ENCODE measurements at places on chromosomes 5 and 9. TPM values are rescaled to one million over a fixed set of nuclear protein-coding genes. Genes with fewer than 3 reads are reported as not detected.

DNA sequence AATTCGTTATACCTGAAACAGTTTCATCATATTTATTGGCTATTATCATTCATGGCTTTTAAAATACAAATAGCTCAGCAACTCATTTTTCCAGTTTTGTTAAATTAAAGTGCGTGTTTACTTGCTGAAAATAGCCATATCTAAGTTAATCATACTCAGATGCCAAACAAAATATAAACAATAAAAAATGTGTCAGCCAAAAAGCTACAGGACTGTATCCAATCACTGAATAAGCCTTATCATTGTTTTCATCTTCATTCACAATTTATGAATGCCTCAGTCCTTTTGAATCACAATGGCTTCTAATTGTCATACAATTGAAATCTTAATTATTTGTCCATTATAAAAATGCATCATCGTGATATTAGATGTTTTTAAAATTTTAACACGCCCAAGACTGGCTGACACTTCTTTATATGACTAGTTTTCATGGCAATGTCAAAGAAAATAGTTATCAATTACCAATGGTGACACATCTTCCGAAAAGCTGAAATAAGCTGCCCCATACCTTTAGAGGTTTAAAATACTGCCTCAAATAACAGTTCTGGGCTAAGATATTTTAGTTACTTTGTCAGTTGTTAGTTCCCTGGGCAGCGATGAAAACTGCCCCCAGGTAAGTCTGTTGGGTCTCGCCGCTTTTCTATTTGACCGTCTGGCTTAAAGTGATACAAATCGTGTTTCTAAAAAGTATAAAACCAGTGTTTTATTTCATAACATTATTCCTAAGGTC is 1.8 kb downstream of the NFIB start:
- DNase-seq: peak; percentile 56

DNA sequence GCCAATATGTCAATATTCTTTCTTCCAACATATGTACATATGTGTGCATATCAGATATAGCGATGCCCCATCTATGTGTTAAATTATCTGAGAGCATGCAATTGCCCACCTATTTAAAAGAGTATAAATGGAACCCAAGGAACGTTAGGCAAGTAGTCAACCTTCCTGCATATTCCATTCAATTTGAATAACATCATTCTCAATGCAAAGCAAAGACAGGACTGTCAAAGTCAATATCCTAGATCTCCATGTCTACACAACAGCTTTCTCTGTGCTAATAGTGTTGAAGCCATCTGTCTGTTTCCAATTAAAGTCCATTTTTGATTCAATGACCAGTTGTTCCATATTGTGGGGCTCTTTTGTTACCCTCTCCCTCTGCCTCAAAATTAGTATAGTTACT is 85.3 kb upstream of the COX7C start:
- no peak for DNase-seq

DRD1 gene
- 0.21 TPM for total RNA-seq

ANKRD18A gene
- total RNA-seq: 0.51 TPM

GRCh38 chr9:13491138-13491492 is 211.6 kb upstream of the MPDZ start:
- no peak for DNase-seq

GRCh38 chr5:68243251-68243650 is 27.7 kb downstream of the PIK3R1 start:
- no peak for DNase-seq

GRCh38 chr9:99634186-99634585 is 187.5 kb upstream of the NR4A3 start:
- DNase-seq: no peak

DNA sequence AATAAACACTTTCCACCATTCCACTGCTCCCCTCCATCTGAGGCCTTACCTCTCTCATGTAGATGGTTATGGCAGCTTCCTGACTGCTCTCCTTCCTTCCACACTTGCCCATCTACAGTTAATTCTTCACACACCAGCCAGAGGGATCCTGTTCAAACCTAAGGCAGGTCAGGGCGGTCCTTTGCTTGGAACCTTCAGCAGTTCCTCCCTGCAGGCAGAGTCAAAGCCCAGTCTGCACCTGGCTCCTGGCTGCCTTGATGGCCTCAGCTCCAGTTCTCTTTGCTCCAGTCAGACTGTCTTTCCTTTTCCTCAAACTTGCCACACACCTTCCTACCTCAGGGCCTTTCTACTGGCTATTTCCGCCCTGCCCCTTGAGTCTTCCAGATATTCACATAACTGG is 30.2 kb upstream of the NR3C1 start:
- no peak for DNase-seq

DNA sequence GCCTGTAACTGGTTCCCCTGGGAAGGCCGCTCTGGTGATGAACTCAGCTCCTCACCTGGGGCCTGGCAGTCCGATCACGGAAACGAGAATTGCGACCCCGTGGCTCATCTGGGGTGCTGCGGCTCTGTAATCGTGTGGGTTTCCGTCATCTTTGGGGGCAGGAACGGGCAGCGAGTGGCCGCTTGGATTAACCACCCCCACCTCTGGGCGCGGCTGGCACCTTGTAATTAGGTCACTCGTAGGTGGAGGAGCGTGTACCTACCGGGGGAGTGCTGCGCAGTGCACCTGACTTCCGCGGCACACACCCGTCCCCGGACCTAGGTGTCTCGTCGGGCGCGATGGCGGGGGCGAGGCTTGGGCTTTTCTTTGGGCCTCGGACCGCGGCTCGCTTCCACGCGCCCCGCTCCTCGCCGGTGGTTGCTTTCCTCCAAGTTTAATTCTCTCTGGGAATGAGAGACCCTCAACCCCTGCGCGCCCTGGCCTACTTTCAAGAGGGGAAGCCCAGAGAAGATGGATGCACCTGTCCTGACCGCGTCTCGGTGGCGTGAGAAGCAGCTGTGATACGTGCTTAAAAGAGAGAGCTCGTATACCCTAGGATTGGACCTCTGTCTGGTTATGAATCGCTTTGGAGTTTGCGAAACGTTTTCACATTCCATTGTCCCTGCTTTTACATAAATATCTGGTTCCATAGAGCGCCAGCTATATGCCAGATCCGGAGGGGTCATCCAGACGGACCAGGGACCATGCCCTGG is 744 bp upstream of the PPP2CA start:
- peak; percentile 62 for DNase-seq

DNA sequence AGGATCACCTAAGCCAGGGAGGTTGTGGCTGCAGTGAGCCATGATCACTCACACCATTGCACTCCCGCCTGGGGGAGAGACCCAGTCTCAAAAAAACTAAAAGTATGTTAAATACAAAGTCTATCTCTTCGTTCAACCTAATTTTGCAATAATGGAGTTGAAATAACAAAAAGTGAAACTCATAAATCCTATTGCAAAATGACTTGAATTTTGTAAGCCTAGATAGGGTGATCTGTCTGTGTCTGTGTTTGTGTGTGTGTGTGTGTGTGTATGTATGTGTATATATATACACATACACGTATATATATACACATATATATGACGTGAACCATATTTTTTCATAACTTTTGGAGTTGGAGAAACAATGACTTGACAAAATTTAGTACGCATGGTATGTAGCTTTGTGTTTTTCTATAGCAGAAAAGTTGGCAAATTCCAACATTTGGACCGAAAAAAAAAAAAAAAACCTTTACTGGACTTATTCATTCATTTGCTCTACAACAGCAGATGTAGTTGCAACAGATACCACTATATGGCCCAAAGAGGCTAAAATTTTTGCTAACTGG is 76.9 kb upstream of the CDH6 start:
- DNase-seq: no peak

- no peak for DNase-seq
These were observed 151.3 kb upstream of the EGFLAM start for GRCh38 chr5:38107096-38107495.

ARHGEF37 gene
- 5.5 TPM for total RNA-seq

- DNase-seq: no peak
These were observed 430.6 kb downstream of the NR2F1-AS1 start for GRCh38 chr5:93150311-93151012.

- peak; percentile 10 for DNase-seq
These were observed 214.1 kb upstream of the TLE4 start for GRCh38 chr9:79357616-79358015.

DNA sequence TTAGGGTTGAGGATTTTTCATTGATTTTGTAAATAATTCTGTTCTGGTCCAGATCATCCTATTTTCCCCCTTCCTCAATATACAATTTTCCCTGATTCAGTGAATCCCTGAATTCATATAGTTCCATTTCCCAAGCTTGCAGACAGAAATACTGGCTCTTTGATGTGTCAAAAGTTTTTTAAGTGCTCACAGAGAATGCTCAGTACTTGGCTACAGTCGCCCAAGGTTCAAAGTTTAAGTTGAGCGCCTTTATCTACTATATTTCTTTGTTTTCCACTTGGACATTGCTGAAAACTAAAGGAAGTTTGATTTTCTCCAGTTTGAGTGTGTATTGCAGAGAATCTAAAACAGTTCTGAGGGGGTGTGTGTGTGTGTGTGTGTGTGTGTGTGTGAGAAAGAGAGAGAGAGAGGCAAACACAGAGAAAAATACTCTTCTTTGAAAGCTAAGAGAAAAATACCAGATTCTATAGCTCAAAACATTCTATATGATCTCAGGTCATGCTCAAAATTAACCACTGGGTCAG is 136.2 kb upstream of the ACO1 start:
- DNase-seq: no peak

DNA sequence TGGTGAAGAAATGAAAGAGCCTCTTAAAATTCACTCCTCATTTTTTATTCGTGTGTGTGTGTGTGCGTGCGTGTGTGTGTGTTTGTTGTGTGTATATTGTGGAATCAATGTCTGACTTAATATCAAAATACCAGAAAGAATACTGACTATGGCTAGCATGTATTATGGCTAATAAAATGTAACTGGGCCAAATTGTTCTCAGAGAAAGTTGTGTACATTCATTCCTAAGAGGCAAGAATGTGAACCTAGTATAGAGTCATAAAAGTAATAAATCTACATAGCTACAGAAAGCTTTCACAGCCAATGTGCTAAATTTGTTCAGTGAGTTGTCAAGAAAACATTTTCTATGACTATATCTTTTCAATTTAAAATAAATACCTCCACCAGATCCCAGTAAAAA is 211.5 kb downstream of the EBF1 start:
- no peak for DNase-seq

DBH gene
- 0.10 TPM for total RNA-seq

FAF2 gene
- 24.2 TPM for total RNA-seq

GPR151 gene
- total RNA-seq: not detected

DNA sequence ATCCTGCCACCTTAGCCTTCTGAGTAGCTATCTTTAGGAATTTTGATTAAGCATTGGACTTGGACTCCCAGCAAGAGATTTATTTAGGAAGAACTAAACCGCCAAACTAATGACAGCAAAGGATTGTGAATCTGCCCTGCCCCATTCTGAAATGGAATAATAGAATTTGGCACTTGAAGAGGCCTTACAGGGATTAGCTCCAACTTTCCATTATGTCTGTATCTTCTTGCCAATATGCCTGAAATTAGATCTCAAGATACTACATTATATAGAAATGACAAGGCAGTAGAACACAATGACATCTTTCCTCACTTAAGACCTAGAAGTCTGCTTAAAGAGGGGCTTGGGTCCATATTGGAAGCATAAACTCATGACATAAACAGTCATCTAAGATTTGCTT is 77.0 kb upstream of the DPYSL3 start:
- DNase-seq: peak; percentile 9

DNA sequence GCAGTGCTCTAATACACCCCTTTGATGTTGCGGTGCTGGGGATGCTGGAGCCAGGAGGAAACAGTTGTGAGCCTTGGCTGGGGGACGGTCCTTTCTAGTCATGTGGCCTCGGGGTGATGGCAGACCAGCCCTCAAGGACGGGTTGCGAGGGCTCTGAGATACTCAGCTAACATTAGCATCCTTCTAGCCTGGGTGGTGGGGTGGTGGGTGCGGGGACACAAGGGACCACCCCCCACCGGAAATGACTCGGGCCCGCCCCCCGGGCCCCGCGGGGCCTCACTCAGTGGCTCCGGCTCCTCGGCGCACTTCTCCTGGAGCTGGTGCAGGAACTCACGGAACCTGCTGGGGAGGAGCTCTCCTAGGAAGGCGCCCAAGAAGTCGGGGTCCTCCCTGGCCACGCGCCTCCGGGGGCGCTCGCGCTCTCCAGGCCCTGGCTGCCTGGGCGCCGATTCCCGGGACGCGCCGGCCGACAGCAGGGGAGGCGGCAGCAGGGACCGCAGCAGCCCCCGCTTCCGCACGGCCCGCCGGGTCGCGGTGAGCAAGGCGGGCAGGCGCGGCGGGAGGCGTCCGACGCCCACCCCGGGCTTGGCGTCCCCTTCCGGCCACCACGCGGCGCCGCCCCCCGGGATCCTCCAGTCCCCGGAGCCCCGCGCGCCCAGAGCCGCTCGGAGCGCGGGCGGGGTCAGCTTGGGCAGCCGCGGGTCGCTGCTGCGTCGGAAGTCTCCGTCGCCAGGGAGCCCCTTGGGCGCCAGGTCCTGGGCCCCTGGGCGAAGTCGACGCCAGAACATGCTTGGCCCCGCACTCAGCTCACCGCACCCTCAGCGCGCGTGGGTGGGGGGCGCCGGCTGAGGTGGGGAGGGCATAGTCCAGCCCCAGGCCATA is 873 bp downstream of the C9orf50 start:
- peak; percentile 62 for DNase-seq

DNA sequence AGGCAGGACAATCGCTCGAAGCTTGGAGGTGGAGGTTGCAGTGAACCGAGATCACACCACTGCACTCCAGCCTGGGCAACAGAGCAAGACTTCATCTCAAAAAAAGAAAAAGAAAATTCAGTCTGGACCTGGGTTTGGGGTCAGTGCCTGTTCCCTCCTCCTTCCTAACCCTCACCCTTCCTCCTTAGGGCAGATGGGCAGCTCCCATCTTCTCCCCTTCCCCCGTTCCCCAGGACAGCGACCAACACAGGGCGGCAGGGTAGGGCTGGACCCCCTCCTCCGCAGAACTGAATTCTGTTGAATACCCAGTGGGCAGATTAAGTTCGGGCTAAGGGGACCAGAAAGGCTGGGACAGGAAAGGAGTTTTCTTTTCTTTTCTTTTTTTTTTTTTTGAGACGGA is 1.5 kb upstream of the RMND5B start:
- no peak for DNase-seq

SH2D3C gene
- 13.6 TPM for total RNA-seq

GRCh38 chr9:123929177-123929869 is 603 bp downstream of the DENND1A start:
- peak; percentile 12 for DNase-seq

DNA sequence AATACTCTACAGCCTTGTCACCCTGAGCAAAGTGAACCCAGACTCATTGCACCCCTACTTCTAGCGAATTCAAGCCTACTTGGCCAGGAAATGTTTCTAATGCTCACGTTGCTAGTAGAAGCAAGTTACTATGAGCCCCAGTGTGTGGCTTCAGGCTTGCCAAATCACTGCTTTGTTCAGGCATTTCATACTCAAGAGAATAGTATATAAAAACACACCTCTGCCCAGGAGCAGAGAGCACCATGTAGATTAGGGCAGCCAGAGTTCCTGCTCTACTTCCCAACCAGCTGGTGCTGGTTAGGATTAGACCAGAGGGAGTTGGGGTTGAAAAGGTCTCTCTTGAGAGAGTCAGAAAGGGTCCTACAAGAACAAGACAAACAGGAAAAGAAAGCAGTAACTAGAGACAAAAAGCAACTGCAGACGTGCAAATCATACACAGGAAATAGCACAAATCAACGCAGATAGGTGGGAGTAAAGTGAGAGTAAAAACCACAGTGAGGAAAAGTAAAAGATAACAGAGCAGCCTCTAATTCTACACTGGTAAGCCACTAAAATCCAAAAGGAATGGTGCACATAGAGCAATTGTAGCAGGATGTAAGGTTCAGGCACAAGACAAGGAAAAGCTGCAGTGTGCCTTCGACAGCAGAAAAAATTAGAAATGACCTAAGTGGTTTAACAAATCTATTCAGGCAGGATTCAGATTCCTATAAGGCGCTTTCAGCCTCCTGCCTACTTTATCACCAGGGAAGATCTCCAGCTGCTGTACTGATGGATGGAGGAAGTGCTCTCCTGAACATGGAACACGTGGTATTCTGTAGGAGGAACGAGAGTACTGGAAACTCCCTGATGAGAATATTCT is 49.6 kb upstream of the KIF2A start:
- no peak for DNase-seq

All from tongue (tissue), 3 donors.